ENCODE measurements at places on chromosomes 5 and 9.
A peak's percentile ranks its signal among the peaks of the same experiment; 100 is the strongest.

DNA sequence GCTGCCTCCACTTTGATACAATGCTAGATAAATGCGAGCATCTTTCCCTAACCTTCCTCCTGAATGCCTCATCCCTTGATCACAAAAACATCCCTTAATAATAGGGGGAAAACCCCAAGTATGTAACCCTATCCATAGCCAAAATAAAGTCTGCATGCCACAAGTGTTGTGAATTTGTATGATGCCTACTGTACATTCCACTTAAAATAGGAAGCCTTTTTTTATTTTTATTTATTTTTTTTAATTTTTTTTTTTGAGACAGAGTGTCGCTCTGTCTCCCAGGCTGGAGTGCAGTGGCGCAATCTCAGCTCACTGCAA lies 207.0 kb downstream of the AOPEP start:
- no peak for DNase-seq

DNA sequence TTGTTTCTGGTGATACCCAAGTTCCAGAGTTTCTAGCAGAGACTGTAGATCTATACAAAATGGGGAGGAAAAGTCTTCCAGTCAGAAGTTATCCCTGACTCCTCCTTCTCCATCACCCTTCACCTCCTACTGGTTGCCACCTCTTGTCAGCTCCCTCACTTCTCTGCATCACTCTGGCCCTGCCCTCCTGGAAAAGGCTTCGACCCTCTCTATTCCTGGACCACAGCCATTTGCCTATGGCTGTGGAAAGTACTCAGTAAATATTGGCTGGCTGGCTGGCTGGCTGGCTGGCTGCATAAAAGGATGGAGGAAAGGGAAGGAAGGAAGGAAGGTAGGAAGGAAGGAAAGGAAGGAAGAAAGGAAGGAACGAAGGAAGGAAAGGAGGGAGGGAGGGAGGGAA lies 32.7 kb upstream of the ABCA1 start:
- DNase-seq: no peak

GRCh38 chr5:87188391-87188790 lies 79.3 kb upstream of the RASA1 start:
- no peak for DNase-seq

GRCh38 chr5:141787376-141787775 lies 90.8 kb downstream of the PCDH1 start:
- DNase-seq: no peak

DNA sequence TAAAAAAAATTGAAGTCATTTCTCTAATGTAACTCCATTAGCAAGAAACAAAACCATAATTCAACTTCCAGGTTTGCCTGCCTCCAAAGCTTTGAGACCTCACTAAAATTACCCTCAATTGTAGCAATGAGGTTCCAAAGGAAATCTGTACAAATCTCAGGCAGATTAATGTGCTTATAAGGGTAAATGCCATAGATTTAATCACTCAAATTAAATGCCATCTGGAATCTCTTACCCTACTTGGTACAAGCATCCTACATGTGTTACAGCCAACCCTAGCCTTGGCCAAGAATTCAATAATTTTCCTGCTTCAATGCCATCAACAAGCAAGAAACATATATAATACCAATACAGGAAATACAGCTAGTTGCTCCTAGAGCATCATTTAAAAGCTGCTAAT lies 452.8 kb downstream of the RAB3C start:
- no peak for DNase-seq

DNA sequence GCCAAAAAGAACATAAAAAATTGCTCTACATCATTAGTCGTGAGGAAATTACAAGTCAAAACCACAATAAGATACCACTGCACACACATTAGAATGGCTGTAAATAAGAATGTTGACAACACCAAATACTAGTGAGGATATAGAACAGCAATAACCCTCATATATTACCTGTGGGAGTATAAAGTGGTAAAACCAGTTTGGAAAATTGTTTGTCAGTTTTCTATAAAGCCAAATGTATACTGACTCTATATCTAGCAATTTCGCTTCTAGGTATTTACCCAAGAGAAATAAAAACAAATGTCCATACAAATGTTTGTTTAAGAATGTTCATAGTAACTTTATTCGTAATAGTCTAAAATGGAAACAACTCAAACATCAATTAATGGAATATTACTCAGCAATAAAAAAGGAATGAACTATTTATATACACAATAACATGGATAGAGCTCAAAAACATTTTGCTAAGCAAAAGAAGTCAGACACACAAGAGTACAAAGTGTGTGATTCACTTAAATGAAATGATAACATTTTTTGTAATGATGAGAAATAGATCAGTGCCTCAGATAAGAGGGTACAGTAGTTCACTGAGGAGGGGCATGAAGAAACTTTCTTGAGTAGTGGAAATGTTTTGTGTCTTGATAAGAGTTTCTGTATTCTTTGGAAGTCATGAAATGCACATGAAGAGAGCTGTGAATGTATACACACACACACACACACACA lies 219.6 kb upstream of the ZNF462 start:
- DNase-seq: no peak

GRCh38 chr5:17810734-17811133 lies 176.5 kb downstream of the TAF11L14 start:
- DNase-seq: no peak

DNA sequence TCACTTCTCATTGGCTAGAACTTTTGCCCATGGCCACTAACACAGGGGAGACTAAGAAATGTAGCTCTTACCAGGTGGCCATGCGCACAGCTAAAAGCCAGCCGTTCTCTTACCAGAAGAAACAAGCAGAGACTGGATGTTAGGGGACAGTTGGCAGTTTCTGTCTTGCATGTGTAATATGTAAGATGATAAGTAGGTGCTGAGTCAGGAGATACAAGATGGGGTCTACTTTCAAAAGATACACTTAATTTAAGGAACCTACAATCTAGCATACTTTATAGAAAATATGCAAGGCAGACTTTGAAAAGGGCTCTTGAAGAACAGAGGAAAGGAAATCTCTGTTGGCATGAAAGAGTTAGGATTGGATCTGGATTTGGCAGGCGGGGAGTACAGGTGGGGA lies 244.5 kb downstream of the ZSWIM6 start:
- no peak for DNase-seq

DNA sequence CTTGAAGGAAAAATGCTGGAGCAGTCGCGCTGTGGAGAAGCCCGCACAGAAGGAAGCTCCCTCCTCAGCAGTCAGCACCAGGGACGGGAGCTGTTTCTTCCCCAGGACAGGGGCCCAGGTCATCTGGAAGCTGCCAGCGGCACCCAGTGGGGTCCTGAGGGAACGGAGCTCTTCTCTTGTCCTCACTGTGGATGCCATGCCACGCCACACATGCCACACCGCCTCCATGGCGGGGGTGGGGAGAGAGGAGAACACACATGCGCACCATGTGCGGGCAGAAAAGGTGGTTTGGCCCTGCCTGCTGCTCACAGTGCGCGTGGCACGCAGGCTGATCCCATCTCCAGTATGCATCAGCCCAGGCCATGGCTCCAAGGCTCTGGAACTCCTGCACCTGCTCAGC lies 41.7 kb upstream of the ZNF354B start:
- DNase-seq: peak; percentile 23

DNA sequence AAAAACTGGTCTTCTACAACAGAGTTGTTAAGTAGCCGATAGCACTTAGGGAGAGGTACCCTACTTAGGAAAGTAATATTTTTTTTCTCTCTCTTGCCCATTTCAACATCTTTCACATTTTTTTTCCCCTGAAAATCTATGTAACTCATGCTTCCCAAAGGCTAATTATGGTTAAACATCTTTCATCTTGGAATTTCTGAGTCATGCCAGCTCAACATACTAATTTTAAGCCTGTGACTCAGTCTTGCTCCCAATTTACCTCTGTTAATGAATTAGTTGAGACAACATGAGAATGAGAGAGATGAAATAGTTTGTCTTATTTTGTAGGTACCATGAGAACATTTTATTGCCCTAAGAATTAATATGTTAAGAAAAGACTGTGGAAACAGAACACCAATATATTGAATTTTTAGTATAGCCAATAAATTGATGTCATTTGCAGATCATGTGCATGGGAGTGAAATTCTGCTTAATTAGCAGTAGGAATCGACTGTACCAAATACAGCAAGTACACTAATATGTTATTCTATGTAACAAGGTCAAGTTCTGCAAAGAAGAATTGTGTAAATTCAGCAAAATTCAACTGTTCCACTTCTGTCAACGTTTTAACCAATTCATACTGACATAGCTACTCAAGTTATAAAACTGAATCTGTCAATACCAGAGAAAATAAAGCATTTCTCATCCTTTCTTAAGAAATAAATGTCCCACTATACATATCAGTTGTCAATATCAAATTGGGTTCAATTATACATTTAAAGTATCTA lies 550.0 kb downstream of the PTPRD start:
- no peak for DNase-seq

DNA sequence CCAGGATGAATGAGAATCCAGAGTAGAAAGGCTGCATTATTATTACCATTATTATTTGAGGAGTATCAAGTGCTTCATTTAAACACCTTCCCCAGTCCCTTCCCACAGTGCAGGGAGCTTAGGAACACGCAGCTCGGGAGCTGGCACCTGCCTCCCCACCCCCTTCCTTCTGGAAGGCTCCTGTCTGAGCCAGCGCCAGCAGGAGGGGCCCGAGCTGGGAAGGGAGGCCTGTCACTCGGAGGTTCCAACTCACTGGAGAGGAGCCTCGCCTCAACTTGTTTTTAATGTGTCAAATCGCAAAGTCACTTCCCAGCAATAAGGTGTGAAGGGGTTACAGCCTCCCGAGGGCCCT lies 156.4 kb upstream of the IRX4 start:
- no peak for DNase-seq

DNA sequence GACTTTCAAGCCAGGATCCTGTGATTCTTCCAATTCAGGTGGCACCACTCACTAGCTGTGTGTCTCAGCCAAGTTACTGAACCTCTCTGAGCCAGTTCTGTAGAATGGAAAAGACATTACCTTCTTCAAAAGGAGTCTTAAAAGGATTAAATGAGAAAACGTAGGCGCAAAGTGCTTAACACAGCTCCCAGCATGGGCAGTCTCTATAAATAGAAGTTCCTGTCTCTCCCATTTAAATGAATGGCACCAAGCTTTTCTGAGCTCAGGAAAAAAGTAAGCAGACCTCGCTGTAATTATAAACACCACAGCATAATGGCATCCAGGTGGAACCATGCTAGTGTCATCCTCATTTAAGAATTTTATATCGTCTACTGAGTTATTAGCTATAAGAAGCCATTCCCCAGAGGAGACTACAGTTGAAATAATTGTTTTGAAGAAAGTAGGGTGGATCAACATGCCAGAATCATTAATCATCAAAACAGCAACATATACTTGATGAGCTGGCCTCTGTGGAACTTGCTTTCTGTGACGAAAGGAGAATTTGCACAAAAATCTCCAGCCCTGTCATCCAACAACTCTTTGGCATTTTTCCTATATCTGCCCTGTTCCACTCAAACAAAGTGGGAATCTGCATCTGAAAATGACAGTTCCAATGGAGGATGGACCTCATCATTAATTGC lies 188.9 kb downstream of the SPOCK1 start:
- DNase-seq: no peak

- DNase-seq: no peak
Measured at GRCh38 chr5:61402244-61402823, 70.3 kb downstream of the ZSWIM6 start.

- no peak for DNase-seq
Measured at GRCh38 chr5:83922699-83923098, 202.0 kb upstream of the HAPLN1 start.

GRCh38 chr9:96317335-96317980 lies 15.5 kb upstream of the HSD17B3 start:
- DNase-seq: peak; percentile 1

GRCh38 chr5:56498759-56499395 lies 265.7 kb upstream of the ANKRD55 start:
- DNase-seq: no peak

GRCh38 chr5:150081541-150082283 lies 4.6 kb downstream of the CSF1R start:
- no peak for DNase-seq

DNA sequence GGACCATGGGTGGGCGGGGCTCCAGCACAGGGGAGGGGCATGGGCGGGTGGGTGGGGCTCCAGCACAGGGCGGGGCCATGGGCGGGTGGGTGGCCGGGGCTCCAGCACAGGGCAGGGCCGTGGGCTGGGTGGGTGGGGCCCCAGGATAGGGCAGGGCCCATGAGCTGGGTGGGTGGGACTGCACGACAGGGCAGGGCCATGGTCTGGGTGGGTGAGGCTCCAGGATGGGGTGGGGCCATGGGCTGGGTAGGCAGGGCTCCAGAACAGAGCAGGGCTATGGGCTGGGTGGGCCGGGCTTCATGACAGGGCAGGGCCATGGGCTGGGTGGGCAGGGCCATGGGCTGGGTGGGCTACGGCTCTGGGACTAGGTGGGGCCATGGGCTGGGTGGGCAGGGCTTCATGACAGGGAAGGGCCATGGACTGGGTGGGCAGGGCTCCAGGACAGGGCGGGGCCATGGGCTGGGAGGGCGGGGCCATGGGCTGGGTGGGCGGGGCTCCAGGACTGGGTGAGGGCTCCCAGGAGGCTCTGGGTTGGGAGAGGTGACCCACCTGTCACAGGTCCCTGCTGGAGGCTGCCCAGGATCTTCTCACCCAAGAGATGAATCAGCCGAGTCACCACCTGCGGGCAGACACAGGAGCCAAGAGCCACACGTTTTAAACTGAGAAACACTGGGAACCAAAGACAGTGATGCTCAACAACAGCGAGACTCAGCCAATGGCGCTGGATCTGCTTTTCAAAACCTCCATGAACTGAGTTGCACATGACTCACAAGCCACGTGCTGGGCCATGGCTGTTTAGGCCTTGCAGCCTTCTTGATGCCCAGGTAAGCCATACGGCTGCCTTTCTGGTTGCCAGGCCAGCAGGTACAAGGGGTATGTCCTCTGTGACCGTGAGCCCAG lies 33.6 kb upstream of the NSMF start:
- DNase-seq: no peak

GRCh38 chr9:78986446-78986845 lies 585.3 kb upstream of the TLE4 start:
- no peak for DNase-seq

GRCh38 chr9:89853931-89854330 lies 249.1 kb downstream of the GADD45G start:
- no peak for DNase-seq

- no peak for DNase-seq
Measured at GRCh38 chr5:1892211-1892610, 9.5 kb upstream of the IRX4 start.

GRCh38 chr9:69542942-69543704 lies 129.0 kb downstream of the APBA1 start:
- DNase-seq: peak; percentile 41

DNA sequence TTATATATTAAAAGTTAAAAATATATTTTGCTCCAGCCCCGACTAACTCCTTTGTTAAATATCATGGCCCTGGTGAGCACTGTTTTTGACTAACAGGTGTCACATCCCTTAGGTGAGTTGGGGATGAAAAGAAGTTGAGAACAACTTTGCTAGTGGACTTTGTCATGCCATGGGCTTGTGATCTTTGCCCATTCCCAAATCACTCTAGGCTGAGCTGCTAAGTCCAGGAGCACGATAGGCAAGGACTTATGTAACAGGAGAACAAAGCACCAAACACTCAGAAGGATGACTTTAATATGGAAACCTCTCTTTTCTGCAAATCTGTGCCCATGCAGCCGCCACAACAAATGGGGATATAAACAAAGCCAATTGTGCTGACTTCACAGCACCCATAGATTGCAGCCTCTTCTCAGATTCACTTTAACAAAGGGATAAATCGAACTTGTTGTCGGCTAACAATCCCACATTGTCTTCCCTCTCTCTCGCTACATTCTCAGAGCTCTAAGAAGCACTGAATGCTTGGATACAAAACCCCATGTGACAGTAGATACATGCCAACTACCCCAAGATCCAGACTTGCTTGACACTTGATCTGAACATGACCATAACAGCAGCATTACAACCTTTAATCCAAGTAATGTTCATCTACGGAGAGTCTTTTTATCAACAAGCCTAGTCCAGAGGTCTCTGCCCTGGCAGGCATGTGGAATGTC lies 86.8 kb upstream of the CD180 start:
- DNase-seq: no peak
